ENCODE measurements at places on chromosomes 7 and 10. TPM values are rescaled to one million over a fixed set of nuclear protein-coding genes. Genes with fewer than 3 reads are reported as not detected.

TYW1 gene
- total RNA-seq, result 11.7 TPM

VWC2 gene
- total RNA-seq, result 9.8 TPM

SLC39A12 gene
- not detected for total RNA-seq

SORBS1 gene
- 428 TPM for total RNA-seq

CDK13 gene
- total RNA-seq, result 29.1 TPM

C10orf90 gene
- total RNA-seq, result not detected

NRCAM gene
- total RNA-seq, result 0.59 TPM

GPR26 gene
- not detected for total RNA-seq

PTCD1 gene
- 3.2 TPM for total RNA-seq

EDRF1 gene
- total RNA-seq, result 14.7 TPM

MAGI2 gene
- 7.4 TPM for total RNA-seq

COBL gene
- 53.3 TPM for total RNA-seq

STEAP1 gene
- total RNA-seq, result 1.5 TPM

EBLN1 gene
- total RNA-seq, result not detected

POP7 gene
- total RNA-seq, result 26.4 TPM

SH2B2 gene
- 0.82 TPM for total RNA-seq

ZNF853 gene
- 12.4 TPM for total RNA-seq

MAT1A gene
- 0.25 TPM for total RNA-seq

NCF1 gene
- total RNA-seq, result 3.0 TPM

RAB11FIP2 gene
- 16.6 TPM for total RNA-seq

LBX1 gene
- not detected for total RNA-seq

HPSE2 gene
- total RNA-seq, result not detected

TNS3 gene
- 44.9 TPM for total RNA-seq

SLC13A1 gene
- total RNA-seq, result not detected

SCIN gene
- total RNA-seq, result 0.31 TPM

AKR1B1 gene
- 133 TPM for total RNA-seq

FAM25G gene
- not detected for total RNA-seq

PTPRZ1 gene
- total RNA-seq, result 1.9 TPM

ANKRD61 gene
- not detected for total RNA-seq

SERPINE1 gene
- total RNA-seq, result 2.3 TPM

OR9A2 gene
- not detected for total RNA-seq

TAS2R4 gene
- 0.34 TPM for total RNA-seq

AKR1B15 gene
- not detected for total RNA-seq

MBLAC1 gene
- 4.4 TPM for total RNA-seq

OAT gene
- total RNA-seq, result 45.2 TPM

ASAH2B gene
- total RNA-seq, result 4.4 TPM

CALCR gene
- total RNA-seq, result 0.28 TPM

RNF133 gene
- 0.26 TPM for total RNA-seq

FOXI2 gene
- 0.06 TPM for total RNA-seq

JAKMIP3 gene
- 0.39 TPM for total RNA-seq

ITPRID1 gene
- not detected for total RNA-seq

SEMA4G gene
- total RNA-seq, result 3.8 TPM

UBN2 gene
- 20.2 TPM for total RNA-seq

DEPP1 gene
- 19.6 TPM for total RNA-seq

FRMPD2 gene
- 6.5 TPM for total RNA-seq

CYP3A4 gene
- not detected for total RNA-seq

GLI3 gene
- total RNA-seq, result 2.4 TPM

FBXW4 gene
- 121 TPM for total RNA-seq

RADIL gene
- total RNA-seq, result 10.3 TPM

ITGB8 gene
- 5.1 TPM for total RNA-seq

CYP26C1 gene
- not detected for total RNA-seq

TEX36 gene
- total RNA-seq, result not detected

H2BK1 gene
- not detected for total RNA-seq

MYPN gene
- total RNA-seq, result 83.4 TPM
